ENCODE measurements at places on chromosomes 1 and 21.

- DNase-seq = no peak
These were observed 30.1 kb downstream of the NTPCR start for GRCh38 chr1:232980355-232980978.

- no peak for DNase-seq
These were observed 1.2 kb upstream of the MMEL1 start for GRCh38 chr1:2633936-2634491.

DNA sequence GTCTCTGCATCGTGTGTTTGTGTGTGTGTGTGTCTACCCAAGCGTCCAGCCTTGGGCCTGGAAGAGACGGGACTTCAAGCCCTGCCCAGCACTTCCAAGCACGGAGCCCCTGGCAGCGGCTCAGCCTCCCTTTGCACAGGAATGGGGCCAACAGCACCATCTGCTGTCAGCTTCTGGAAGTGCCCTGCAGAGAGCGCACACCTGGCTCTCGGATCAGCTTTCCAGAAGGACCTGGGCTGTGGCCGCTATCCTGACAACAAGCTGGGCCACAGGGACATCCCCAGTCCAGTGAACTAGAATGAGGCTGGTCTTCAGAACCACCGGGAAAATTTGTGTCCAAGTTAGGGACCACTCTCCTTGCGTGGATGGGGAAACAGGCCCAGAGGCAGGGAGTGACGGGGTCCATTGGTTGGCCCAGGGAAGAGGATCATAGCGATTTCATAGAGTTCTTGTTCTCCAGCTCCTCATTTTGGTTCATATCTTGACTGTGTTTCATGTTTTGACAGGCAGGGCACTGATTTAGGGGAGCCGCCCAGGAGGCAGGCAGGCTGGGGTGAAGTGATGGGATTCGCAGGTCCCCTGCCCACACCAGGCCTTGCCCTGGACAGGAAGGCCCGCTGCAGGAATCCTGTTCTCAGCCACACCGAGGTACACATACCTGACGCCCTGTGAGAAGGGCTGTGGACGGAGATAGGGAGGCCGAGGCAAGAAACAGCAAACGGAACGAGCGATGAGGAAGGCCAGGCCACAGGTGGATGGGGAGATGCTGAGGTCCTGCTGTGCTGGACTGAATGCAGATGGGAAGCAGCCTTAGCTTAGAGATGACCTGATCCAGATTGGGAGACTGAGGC is 38.4 kb downstream of the TAS1R2 start:
- no peak for DNase-seq

DNA sequence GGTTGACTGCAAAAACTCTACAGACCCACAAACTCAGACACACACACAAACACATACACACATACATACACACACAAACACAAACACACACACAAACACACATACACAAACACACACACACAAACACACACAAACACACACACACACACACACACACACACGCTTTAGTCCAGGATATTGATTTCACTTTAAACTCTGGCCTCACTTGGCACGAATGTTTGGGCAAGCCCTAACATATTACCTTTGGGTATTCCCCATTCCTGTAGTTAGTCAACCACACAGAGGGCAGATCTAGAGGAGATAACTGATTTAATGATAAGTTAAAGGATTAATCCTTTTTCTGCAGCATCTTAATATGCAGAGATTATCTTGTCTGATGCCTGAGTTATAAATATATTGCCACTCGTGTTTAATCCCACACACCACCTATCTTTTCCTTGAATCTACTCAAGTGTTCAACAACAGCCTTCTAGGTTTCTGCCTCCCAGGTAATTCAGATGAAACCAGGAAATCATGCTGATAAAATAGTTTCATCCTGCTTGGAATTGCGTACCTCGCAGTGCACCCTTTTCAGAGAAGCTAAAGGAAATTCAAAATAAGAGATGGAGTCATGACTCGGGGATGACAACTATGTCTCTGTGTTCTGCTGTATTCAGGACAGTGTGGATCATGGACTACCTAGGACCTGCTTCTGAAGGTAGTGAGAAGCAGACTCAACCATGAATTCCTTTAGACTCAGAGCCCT is 14.5 kb upstream of the RUNX1 start:
- DNase-seq = no peak

- DNase-seq = no peak
These were observed 5.9 kb downstream of the ARHGEF10L start for GRCh38 chr1:17545356-17545755.
